PC-9 (cell line): ENCODE measurements at places on chromosomes 11 and 22. TPM values are rescaled to one million over a fixed set of nuclear protein-coding genes. Genes with fewer than 3 reads are reported as not detected.
A peak's percentile ranks its signal among the peaks of the same experiment; 100 is the strongest.

GRCh38 chr11:6345366-6345765, 25.1 kb upstream of the CAVIN3 start:
- H3K36me3 ChIP-seq = no peaks in the 10 kb centered on the region
- no peaks in the 10 kb centered on the region for H3K4me1 ChIP-seq
- H3K4me3 ChIP-seq = no peak overlapping the region
- no peaks in the 10 kb centered on the region for H3K27me3 ChIP-seq
- H3K27ac ChIP-seq = no peak overlapping the region
- no peak for DNase-seq

DNA sequence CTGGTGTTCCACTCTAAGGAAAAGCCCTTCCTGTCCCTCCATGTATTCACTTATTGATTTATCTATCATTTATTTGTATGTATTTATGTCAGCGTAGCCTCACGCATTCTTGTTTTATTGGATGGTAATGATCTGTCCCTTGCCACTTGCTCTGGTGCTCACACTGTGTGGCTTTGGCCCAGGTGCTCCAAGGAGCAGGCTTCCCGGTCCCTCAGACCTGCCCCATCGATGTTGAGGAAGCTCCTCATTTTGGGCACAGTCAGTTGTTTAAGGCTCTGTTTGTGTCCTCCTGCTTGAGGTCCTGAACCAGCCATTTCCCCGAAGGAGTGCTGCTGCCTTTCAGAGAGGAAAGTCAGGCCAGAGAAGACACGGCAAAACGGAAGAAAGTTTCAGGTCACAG, 1485.4 kb downstream of the TBC1D22A start:
- peaks cover 79% of the 10 kb centered on the region for H3K27me3 ChIP-seq
- no peaks in the 10 kb centered on the region for H3K4me1 ChIP-seq
- H3K4me3 ChIP-seq = no peak overlapping the region
- DNase-seq = no peak
- H3K36me3 ChIP-seq = no peaks in the 10 kb centered on the region

GRCh38 chr22:37431366-37431765, 4.1 kb upstream of the ELFN2 start:
- H3K36me3 ChIP-seq = no peaks in the 10 kb centered on the region
- H3K27ac ChIP-seq = peak overlapping the region; percentile 91
- no peaks in the 10 kb centered on the region for H3K27me3 ChIP-seq

DNA sequence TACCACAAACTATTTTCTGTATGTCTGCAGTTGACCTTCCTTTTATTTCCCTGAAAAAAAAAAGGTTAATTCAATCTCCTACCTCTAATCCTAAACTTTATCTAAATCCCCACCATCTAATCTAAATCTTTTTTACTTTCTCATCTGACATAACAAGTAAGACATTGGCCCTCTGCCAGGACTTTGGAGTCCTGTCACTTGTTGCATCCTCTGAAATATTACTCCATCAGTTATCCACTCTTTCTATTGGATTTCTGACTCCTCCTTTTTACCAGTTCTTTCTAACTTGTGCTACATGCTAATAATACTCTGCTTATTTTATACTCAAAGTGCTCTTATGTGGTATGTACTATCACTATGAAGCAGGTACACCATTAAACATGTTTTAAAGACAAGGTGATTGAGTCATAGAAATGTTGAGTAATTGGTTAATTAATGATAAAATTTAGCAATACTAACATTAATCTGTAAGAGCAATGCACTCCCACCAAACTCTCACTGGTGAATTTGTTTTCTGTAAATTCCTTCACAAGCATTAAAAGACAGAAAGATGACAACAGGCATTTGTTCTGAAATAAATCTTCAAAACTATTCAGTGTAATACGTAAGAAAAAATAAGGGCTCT, 914.2 kb upstream of the RAG2 start:
- peaks cover 20% of the 10 kb centered on the region for H3K4me1 ChIP-seq
- no peak for DNase-seq
- no peaks in the 10 kb centered on the region; the same call in 1 of the 2 replicates for H3K36me3 ChIP-seq
- no peak overlapping the region for H3K4me3 ChIP-seq
- H3K27me3 ChIP-seq = no peaks in the 10 kb centered on the region

GRCh38 chr22:22463855-22464540, 44.5 kb downstream of the ZNF280B start:
- H3K36me3 ChIP-seq = no peaks in the 10 kb centered on the region
- H3K27ac ChIP-seq = no peak overlapping the region
- DNase-seq = peak; percentile 33

DNA sequence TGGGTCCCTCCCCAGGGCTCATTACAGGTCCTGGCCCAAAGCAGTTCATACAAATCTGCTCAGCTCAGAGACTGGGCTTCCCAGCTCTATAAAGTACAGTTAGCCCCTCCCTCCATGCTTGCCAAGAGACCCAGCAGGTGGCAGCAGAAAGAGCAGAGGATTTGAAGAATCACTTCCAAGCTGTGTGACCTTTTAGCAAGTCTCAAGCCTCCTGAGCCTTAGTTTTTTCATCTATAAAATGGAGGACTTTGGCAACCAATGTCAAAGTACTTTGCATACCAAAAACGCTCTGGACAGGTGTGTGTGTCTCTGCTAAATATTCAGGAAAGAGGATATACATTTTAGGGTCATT, 26.6 kb downstream of the RELT start:
- H3K36me3 ChIP-seq = no peaks in the 10 kb centered on the region
- DNase-seq = no peak
- no peak overlapping the region for H3K4me3 ChIP-seq
- no peaks in the 10 kb centered on the region for H3K4me1 ChIP-seq

DNA sequence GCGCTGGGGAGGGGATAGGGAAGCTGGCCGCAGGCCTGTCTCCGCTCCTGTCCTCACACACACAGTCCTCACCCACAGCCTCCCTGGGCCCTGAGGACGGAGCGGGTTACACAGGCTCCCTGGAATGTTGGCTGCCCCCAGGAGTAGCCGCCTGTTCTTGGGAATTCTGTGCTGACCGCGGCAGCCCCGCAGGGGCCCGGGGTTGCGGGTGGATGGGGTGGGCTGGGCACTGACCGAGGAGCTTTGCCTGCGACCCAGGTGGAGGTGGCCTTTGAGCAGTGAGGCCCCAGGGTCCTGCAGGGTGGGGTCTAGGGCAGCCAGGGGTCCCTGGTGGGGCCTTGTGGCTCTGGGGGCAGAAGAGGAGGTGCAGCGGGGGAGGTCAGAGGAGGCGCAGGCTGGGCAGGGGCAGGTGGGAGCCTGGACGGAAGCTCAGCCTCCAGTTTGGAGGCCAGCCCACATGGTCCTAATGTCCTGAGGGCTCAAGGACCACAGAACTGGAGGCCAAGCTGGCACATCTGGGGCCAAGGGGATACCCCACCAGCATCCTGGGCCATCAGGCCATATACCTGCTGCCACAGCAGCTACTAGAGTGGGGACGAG, 6.6 kb upstream of the MRGPRG start:
- no peak overlapping the region for H3K27ac ChIP-seq
- DNase-seq = no peak
- H3K27me3 ChIP-seq = peaks cover 35% of the 10 kb centered on the region
- no peaks in the 10 kb centered on the region for H3K36me3 ChIP-seq

GRCh38 chr11:88806410-88806809, 259.4 kb downstream of the GRM5 start:
- no peaks in the 10 kb centered on the region for H3K27me3 ChIP-seq
- no peak overlapping the region for H3K4me3 ChIP-seq
- H3K27ac ChIP-seq = no peak overlapping the region
- DNase-seq = no peak
- no peaks in the 10 kb centered on the region for H3K4me1 ChIP-seq
- no peaks in the 10 kb centered on the region for H3K36me3 ChIP-seq

DNA sequence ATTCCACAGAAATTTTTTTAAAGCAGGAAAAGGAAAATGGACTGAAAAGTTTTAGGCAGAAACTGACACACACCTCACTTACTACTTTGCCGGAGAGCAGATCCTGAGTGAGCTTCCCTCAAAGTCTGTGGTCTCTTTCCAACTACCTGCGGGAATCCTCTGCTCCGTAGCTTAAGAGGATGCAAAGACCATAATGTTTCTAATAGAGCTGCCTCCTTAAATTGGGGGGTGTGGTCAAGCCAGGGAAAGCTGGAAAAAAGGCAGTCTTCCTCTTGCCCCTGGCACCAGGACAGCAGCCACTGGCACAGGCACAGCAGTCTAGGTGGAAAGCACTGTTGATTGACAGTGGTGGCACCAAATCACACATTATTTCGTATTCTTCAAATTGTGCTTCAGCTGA, at the start of gene ETS1:
Gene ETS1 (minus strand): TSS at position 144 of the 400 bp plus-strand sequence. CDS start 14,428 bp downstream, outside the sequence.
- peaks cover 12% of the 10 kb centered on the region for H3K4me1 ChIP-seq
- no peaks in the 10 kb centered on the region for H3K36me3 ChIP-seq
- no peak within 1 kb of the TSS for H3K4me3 ChIP-seq
- peak; percentile 12 for DNase-seq
- H3K27ac ChIP-seq = no peak within 1 kb of the TSS

LRRN4CL gene
- total RNA-seq = 1.0 and 1.3 TPM in 2 replicates

KRTAP5-2 gene
- total RNA-seq = not detected in 2 replicates

MPZL2 gene
- 39.4 and 43.1 TPM in 2 replicates for total RNA-seq

DGCR2 gene
- total RNA-seq = 35.1 and 37.6 TPM in 2 replicates

CST6 gene
- 52.0 and 58.5 TPM in 2 replicates for total RNA-seq

B4GALNT4 gene
- total RNA-seq = 4.7 and 6.1 TPM in 2 replicates

MYBPC3 gene
- not detected in 2 replicates for total RNA-seq
